ENCODE measurements at places on chromosomes 5 and 9.

GRCh38 chr5:59293700-59294099 lies 599.8 kb downstream of the PDE4D start:
- no peak for DNase-seq

DNA sequence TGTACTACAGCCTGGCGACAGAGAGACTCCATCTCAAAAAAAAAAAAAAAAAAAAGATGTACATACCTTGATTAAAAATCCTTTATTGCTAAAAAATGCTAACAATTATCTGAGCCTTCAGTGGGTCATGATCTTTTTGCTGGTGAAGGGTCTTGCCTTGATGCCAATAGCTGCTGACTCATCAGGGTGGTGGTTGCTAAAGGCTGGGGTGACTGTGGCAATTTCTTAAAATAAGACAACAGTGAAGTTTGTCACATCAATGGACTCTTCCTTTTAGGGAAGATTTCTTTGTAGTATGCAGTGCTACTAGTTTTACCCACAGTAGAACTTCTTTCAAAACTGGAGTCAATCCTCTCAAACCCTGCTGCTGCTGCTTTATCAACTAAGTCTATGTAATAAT lies 33.9 kb upstream of the OTULINL start:
- DNase-seq, result no peak

DNA sequence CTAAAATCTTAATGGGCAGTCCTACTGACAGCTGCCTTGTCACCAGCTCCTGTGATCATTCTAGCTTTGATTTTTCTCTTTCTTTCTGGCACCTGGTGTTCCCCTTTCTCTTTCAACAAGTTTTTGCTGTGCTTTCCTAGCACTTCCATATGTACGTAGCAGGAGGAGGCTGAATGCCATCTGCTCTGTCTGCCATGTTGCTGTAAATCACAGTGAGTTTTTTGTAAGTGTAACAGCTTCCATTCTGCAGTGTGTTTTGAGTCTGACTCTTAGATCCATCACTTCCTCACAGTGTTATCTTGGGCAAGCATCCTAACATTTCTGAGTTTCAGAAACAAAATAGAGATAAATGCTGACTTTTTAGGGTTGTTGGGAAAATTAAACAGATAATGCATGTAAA lies 247.9 kb downstream of the DOCK8 start:
- no peak for DNase-seq

GRCh38 chr9:93295031-93295430 lies 111.1 kb downstream of the WNK2 start:
- DNase-seq, result no peak

- peak; percentile 65 for DNase-seq
Measured at GRCh38 chr5:150945486-150945885, 40.7 kb upstream of the ZNF300 start.

GRCh38 chr5:96067894-96068614 lies 106.4 kb upstream of the ELL2 start:
- peak; percentile 97 for DNase-seq

DNA sequence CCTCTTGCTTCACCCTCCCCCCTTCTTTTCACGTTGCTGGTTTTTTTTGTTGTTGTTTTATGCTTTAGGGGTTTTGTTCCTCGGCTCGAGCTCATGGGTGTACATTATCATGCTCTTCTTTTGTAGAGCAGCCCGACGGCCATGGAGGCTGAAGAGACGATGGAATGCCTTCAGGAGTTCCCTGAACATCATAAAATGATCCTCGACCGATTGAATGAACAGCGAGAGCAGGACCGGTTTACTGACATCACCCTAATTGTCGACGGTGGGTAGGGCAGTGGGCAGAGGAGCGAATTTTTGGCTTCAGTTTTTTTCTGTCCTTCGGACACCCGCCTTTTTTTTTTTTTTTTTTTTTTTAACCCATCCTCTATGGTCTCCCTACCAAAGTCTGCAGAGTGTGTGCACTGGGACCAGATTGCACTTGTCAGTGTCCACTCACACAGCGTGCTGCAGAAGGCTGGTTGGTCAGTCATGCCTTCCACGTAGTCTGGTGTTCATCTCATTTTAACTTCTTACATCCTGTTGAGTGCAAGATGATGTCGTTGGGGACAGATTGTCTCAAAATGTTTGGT lies 1.3 kb downstream of the ZNF131 start:
- peak; percentile 91 for DNase-seq

GRCh38 chr5:158718738-158719505 lies 380.8 kb downstream of the EBF1 start:
- DNase-seq, result no peak

DNA sequence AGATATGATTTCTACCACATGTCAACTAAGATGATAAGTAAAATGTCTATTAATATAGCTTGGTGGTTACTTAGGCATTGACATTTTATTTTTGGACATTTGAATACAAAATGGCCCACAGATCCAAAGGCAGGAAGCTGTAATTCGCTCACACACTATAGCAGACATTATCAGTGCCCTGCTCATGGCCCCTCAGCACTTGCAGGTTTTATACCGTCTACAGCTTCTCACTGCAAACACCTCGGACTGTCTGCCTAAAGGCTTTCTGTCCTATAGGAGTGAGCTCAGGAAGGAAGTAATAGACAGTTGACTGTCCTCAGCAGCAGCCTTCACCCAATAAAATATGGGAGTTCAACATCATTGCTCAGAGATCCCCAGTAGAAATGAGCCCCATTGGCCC lies 140.8 kb upstream of the RASA1 start:
- peak; percentile 45 for DNase-seq

DNA sequence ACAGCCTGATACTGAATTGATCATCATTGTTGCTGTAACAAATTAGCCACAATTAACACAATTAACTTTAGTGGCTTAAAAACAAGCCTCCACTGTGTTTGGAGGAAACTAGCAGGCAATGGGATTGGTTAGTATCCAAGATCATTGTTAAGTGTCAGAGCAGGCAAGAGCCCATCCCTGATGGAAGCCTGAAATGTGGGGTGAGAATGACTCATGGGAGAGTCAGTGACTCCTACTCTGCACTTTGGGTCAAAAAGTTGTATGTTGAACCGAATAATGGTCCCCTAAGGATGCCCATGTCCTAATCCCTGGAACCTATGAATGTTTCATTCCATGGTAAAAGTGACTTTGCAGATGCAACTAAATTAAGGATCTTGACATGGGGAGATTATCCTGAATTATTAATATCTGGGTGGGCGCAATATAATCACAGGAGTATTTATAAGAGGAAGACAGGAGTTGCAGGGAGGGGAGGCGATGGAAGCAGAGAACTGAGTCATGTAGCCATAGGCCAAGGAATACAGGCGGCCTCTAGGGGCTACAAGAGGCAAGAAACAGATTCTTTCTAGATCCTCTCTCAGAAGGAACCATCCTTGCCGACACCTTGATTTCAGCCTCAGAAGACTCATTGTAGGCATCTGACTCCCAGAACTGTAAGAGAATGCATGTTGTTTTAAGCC lies 28.8 kb downstream of the ALG2 start:
- peak; percentile 56 for DNase-seq

- DNase-seq, result no peak
Measured at GRCh38 chr5:33631786-33632185, 191.0 kb downstream of the TARS1 start.

GRCh38 chr5:58394339-58394738 lies 65.5 kb downstream of the PLK2 start:
- DNase-seq, result no peak

- no peak for DNase-seq
Measured at GRCh38 chr9:1960342-1961042, 54.7 kb upstream of the SMARCA2 start.

- no peak for DNase-seq
Measured at GRCh38 chr5:5370059-5370774, 52.3 kb upstream of the ICE1 start.

GRCh38 chr5:16709691-16710433 lies 93.1 kb upstream of the RETREG1 start:
- no peak for DNase-seq

- DNase-seq, result no peak
Measured at GRCh38 chr5:127865273-127865672, 162.1 kb downstream of the CCDC192 start.

DNA sequence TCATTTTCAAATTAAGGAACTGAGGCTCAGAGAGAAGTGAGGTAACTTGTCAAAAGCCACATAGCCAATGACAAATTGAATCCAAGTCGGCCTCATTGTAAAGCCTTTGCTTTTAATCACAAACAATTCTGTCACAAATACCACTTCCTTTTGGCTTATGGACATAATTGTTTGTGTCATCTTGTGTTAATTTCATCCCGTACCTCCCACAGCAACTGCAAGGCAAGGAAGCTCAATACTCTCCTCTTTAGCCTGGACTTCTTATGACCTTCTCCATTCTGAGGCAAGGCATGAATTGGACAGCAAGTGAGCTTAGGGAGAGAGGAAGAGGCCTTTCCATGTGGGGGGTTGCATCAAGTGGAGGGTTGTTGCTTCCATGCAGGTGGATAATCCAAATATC lies 62.2 kb upstream of the SLC2A8 start:
- DNase-seq, result no peak

All from RKO (cell line).